PC-3 (cell line): ENCODE measurements at places on chromosomes 5 and 9. TPM values are rescaled to one million over a fixed set of nuclear protein-coding genes. Genes with fewer than 3 reads are reported as not detected.

Gene ZMYND19
- total RNA-seq = 39.5 and 42.6 TPM in 2 replicates

Gene GRM6
- total RNA-seq = not detected in 2 replicates

DNA sequence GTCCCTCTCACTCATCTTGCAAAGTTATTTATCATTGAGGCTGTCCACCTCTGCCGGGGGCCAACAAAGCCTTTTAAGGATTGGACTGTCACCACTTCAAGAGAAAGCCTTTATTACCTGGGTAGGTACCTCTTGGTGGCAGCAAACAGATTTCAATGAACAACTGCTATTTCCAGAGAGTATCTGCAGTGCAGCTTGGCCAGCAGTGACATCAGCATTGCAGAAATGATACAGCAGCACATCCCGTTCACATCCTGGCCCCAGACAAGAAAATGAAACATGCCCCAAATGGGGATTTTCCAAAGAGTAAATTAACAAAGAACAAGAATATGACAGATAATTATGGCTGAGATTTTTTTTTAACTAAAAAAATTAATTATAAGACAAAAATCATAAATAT, 2.3 kb upstream of the SPATA6L start:
- DNase-seq = no peak

DNA sequence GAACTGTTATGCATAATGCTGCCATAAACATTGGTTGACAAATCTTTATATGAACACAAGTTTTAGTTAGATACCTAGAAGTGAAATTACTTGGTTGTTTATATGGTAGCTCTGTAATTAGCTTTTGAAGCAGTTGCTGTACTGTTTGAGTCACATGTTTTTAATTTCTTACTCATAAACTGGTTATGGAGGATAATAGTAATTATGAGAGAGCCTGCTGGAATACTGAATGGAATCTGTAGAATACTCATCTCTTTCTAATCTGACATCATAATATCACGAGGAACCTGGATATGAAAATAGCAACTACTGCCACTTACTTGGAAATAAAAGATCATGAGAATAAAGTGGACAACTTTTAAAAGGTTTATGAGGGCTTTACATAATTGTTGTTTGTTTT, 509.2 kb downstream of the CETN3 start:
- DNase-seq = no peak

DNA sequence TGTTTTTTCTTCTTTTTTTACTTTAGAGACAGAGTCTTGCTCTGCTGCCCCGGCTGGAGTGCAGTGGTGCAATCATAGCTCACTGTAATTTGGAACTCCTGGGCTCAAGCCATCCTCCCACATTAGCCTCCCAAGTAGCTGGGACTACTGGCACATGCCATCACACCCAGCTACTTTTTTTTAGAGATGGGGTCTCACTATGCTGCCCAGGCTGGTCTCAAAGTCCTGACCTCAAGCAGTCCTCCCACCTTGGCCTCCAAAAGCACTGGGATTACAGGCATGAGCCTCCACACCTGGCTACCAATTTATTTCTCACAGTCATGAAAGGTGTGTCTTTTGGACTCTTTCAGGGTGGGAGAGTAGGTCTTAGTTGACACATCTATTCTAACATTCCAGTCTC, 83.0 kb upstream of the FAM120A start:
- no peak for DNase-seq

- DNase-seq = no peak
These were observed 103.3 kb upstream of the LHFPL2 start for GRCh38 chr5:78751872-78752271.

DNA sequence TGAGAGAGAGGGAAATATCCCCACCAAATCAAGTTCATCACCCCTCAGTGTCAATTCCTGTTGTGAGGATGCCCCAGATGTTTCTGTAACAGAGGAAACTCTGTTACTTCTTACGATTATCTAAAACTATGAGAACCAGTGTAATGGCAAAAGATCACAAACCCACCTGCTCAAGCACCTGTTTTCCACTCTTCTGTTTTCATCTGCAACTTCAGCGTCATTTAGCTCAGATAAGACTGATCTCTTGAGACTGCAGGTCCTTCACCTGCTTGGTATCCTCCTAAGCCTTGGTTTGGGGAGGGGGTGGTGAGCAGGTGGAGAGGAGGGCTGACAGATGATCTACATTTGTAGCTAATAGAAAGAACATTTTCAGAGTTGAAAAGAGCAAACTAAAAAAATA, 229.3 kb downstream of the SLF1 start:
- DNase-seq = no peak
